NCI-H2171 treated with DMSO at 0.1 percent for 48 hours (cell line): ENCODE measurements at places on chromosomes 7 and 10.

GRCh38 chr7:38585572-38586354 lies 45.4 kb downstream of the AMPH start:
- DNase-seq, result no peak

DNA sequence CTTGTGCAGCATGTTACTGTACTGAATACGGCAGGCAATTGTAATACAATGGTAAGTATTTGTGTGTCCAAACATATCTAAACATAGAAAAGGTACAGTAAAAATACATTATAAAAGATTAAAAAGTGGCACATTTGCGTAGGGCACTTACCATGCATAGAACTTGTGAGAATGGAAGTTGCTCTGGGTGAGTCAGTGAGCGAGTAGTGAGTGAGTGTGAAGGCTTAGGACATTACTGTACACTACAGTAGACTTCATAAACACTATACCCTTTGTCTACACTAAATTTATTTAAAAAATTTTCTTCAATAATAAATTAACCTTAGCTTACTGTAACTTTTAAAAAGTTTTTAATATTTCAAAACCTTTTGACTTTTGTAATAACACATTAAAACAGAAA lies 37.5 kb downstream of the BPGM start:
- DNase-seq, result no peak

DNA sequence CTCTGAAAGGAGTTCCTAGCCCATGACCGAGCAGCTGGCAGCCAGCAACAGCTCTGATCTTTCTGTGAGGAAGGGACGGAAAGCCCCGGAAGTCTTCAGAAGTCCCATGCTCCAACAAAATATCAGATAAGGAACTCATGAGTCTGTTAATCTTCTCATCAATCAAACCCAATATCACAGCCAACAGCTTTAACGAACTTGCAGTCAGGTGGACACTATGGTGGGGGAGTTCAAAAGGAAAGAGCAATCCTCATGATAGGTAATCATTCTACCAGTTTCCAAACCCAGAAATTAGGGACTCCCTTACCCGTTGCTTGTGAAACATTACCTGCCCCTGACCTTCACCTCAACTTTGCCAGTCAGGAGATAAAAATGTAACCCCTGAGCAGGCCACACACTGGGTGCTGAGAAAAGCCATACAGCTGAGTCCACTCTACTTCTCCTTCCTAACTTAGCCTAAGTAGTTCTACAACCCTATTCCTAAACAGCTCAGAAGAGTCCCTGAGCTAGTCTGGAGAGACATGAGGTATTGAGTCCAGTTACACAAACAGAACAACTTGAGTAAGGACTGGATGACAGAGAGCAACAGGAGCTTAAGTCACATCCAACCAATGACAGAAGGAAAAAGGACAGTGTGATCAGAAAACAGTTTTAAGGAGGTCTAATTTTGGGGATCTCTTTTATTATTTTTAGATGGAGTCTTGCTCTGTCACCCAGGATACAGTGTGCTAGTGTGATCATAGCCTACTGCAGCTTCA lies 2.2 kb downstream of the NDST2 start:
- DNase-seq, result no peak

- no peak for DNase-seq
Measured at GRCh38 chr7:104986628-104987259, 27.3 kb upstream of the KMT2E start.

GRCh38 chr7:44060948-44061644 lies 4.3 kb downstream of the PGAM2 start:
- DNase-seq, result no peak

DNA sequence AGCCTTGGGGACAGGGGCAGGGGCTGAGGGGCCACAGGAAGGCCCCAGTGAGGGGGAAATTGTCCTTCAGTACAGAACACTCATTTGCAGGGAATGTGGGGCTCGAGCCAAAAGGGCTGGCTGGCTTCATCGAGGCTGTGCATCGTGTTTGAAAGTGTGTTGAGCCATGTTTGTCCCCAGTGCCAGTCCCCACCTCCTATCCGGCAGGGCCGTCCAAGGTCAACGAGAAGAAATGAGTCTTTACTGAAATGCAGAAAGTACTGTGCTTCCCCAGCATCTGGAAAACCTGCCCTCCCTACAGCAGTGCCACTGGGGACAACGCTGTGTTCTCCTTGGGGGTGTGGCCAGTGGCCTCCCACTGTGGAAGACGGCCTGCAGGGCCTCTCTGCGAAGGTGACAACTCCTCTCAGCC lies 214.1 kb downstream of the KLF6 start:
- no peak for DNase-seq

GRCh38 chr7:157845203-157845835 lies 508.5 kb downstream of the DNAJB6 start:
- no peak for DNase-seq

GRCh38 chr7:128939075-128939860 lies 1.5 kb downstream of the IRF5 start:
- no peak for DNase-seq

GRCh38 chr7:129176916-129177710 lies 11.3 kb upstream of the SMO start:
- DNase-seq, result peak; percentile 28

DNA sequence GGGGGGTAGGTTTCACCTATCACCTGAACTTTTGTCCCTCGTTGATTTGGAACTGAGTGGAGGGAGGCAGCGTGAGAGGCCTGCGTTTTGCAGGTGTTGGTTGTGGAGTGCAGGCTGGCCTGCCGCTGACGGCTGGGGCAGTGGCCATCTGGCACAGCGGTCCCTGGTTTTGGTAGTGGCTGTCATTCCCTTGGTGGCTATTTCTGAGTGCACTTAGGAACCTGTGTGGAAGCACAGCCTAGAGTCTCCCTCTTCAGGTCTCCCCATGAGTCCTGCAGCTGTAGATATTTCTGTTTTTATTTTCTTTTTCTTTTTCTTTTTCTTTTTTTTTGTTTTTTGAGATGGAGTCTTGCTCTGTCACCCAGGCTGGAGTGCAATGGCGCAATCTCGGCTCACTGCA lies 129.2 kb downstream of the CUL2 start:
- no peak for DNase-seq

DNA sequence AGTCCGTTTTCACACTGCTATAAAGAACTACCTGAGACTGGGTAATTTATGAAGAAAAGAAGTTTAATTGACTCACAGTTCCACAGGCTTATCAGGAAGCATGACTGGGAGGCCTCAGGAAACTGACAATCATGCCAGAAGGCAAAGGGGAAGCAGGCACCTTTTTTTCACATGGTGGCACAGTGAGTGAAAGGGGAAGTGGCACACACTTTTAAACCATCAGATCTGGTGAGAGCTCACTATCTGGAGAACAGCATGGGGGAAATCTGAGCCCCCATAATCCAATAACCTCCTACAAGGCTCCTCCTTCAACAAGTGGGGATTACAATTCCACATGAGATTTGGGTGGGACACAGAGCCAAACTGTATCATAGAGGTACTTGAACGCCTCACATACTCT lies 30.0 kb downstream of the AGR3 start:
- no peak for DNase-seq

GRCh38 chr7:120951826-120952225 lies 1.2 kb downstream of the ING3 start:
- DNase-seq, result no peak

DNA sequence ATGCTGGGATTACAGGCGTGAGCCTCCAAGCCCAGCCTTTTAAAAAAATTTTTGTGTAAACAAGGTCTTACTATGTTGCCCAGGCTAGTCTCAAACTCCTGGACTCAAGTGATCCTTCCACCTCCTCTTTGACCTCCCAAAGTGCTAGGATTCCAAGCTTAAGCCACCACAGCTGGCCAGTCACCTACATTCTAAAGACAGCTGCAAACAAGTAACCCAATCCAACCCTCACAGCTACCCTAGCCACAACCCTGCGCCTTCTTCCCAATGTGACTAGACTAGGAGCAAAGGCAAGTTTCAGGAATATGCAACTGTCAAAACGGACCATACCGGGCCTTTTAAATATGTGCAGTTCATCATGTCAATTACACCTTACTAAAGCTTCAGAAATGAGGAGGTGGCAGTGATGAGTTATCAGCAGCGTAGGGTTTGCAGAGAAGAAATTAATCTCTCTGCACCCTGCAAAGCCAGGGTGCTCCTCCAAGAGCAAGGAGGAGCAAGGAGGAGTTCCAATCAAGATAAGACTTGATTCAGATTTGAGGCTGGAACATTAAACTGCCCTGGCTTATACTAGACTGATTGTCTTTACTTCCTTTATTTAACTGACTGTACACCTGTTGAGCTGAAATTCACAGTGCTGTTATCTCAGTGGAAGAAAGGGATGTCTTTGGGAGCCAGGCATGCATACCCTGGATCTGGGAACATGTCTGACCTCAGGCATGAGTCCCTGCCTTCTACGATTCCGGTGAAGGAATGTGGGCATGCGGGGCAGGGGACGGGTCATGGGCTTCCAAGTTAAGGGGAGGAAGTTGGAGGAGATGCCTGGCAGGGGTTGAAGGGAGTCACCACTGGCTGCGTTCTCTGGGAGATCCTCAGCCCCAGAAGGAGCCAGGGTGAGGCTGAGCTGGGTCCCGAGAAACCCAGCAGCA lies 15.5 kb upstream of the TMEM120A start:
- DNase-seq, result no peak

DNA sequence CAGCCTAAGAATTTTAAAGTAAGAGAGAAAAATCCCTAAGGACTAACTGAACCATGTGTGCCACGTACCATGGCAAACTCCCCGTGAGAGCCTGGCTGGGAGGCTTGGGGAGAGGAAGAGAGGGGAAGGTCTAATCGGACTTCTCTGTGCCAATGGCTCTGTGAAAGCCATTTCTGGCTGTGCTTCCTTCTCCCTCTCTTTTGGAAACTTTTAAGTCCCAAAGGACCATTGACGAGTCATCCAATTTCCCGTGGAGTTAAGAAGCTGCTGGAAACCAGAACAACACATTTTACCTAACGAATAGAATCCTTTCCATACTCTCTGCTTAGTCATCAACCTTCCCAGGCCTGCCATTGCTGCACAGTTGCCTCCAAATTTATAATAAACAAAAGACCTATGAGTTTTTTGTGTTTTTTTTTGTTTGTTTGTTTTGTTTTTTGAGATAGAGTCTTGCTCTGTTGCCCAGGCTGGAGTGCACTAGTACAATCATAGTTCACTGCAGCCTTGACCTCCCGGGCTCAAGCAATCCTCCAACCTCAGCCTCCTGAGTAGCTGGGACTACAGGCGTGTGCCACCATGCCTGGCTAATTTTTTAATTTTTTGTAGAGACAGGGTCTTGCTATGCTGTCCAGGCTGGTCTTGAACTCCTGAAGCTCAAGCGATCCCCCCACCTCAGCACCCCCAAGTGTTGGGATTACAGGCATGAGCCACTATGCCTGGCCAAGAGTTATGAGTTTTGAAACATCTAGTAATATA lies 13.2 kb downstream of the LAMB1 start:
- DNase-seq, result no peak

- DNase-seq, result no peak
Measured at GRCh38 chr10:75860009-75860408, 428.6 kb downstream of the LRMDA start.

- DNase-seq, result no peak
Measured at GRCh38 chr7:157555944-157556641, 219.3 kb downstream of the DNAJB6 start.

DNA sequence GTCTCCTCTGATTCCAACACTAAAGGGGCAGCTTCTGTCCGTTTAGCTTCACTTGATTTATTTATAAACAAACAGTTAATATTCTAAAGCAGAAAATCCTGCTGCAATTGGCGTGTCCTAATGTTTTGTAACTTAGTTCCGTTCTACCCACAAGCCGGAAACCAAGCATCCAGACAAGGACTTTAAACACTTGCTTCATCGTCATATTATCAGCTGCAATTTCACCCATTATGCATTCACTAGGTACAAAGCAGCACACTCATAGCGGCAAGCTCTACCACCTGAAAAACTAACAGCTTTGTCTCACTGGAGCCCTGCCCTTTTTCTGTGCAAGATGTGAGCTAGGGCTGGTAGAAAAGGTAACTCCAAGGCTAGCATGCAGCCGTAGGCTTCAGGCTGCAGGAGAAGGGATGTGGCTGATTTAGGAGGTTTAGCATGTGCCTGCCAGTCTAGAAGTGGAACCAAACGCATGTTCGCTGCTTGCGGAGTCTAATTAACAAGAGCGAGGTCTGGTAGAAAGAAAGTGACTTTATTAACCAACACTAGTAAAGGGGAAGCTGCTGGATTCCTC lies 43.7 kb upstream of the BPGM start:
- DNase-seq, result no peak

DNA sequence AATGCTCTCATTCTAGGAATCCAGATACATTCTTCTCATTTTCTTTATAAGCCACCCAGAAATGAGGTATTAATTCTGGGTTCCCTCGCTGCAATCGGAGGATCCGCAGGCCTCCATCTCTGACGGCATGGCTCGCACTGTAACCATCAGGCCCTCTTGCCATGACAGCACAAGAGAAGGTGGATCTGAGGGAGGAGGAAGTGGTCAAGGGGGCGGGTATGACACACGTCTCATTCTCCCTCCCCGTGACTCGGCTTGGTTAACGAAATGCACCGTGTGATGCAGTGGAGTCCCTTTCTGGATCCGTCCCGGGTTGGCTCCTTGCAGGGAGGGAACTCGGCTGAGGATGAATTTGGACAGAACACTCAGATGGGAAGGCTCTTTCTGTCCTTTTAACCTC lies 280.2 kb downstream of the TCERG1L start:
- no peak for DNase-seq

GRCh38 chr7:100394077-100394476 lies 20.8 kb downstream of the PILRA start:
- DNase-seq, result no peak

DNA sequence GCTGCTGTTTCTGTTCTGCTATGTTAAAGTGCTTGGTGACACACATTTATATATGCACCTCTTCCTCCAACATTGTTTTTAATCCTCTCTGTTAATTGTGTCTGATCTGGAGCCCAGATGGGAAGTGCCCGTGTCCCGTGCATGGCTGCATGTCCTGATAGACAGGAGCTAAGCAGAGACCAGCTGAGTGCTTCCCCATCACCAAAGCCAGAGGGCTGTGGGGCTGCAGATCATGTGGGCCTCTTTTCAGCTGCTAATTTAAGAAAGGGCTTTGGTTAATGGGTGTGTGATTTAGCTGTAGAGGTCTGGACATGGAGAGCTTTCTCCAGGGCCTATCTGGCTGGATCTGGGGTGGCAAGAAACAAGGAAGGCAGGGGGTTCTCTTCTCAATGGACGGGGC lies 96.5 kb upstream of the NPS start:
- peak; percentile 13 for DNase-seq

DNA sequence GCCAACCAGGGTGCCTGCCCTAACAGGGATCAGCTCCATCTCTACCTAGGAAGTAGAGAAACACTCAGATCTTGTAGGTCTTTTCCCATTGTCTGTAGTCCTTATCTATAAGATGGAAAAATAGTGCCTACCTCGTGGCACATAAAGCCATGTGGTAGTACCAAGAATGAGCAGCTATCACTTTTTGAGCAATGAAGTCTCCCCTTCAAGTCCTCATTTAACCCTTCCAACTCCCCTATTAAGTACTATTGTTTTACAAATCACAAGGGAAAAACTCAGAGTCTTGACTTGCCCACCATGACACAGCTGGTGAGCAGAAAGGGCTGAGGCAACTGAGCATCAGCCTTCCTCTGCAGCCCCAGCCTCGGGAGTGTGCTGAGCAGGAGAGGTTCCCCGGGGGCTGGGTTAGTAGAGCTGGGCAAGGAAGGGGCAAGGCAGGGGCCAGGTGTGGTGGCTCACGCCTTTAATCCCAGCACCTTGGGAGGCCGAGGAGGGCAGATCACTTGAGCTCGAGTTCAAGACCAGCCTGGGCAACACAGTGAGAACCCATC lies 3.3 kb downstream of the FRAT2 start:
- DNase-seq, result no peak
